ENCODE measurements at places on chromosomes 6 and 20.

GRCh38 chr6:83378621-83379388, 52.0 kb downstream of the ME1 start:
- no peak for DNase-seq

DNA sequence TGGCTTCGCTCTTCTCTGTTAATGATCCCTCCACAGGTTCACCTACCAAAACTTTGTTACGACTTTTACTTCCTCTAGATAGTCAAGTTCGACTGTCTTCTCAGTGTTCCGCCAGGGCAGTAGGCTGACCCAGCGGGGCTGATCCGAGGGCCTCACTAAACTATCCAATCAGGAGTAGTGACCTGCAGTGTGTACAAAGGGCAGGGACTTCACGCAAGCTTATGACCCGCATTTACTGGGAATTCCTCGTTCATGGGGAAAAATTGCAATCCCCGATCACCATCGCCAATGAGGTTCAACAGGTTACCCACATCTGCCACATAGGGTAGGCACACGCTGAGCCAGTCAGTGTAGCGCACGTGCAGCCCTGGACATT, 771.4 kb upstream of the DEFB115 start:
- DNase-seq: no peak

GRCh38 chr6:130811932-130812331, 15.3 kb upstream of the SMLR1 start:
- DNase-seq: no peak

DNA sequence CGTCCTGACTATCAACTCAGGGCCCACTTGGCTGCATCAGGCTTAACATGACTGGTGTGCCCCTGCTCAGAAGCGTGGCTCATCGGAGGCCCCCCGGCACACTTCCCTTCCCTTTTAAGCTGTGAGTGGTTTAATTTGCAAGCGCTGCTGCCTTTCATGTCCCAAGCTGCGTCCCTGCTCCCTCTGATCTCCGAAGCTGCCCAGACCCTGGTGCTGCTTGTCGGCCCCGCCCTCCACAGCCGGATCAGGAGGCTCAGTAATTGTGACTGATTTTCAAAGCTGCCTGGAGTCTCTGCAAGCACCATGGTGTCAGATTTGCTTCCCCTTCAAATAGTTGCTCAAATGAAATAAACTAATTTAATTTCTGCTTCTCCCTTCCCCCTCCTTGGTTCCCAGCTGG, 71.1 kb downstream of the CDH22 start:
- DNase-seq: no peak

DNA sequence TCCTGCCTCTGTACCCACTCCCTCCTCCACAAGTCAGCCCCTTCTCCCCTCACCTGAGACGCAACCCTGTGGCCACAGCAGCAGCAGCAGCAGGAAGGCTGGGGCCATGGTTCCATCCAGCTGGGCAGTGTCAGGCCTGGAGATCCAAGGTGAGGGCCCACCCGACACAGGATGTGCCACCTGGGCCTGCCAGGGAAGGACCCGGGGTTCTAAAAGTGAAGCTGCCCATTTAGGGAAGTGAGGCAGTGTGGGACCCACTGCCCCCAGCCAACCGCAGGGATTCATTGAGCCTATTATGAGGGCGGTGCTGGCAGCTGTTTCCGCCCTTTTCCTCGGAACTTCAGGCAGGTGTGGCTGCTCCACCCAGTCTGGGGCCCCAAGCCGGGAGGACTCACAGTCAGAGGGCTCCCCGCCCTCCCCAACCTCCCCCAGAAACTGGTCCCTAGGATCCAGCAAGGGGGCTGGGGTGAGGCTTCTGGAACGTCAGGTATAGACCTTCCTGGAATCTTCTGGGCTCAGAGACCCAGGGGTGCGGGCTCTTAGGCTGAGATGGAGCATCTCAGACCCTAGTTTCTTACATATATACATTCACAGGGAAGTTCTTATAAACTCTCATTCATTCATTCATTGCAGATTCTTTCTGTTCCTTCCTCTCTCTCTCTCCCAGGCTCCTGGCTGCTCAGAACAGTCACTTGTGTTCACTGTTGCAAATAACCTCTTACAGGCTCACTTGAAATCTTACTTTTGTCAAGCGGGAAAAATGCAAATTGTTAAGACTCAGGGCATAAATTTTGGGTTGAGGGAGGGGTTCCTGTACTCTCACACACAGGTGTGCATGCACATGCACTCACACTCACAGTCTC, at the start of gene TREML2:
TREML2 (minus strand) TSS at position 249 of the 863 bp plus-strand sequence; CDS start at position 108, 141 bp downstream.
- peak; percentile 12 for DNase-seq

GRCh38 chr6:4637691-4638433, 138.3 kb upstream of the CDYL start:
- DNase-seq: no peak

DNA sequence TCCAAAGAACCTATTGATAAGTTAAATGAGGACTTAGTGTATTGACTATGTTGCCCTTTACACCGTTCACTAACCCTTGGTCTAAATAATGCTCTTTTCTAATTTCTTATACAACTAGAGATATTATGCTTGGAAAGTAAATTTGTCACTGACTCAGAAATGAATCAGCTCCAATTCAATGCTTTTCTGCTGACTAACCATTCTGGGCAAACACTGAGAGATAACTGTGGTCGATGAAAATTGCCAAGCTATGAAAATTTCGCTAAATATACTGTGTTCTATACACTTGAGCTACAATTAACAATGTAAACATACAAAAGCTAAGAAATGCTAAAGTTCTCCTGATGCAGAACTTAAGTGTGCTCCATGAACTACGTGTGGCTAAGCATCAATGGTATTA, 23.1 kb upstream of the FBXO9 start:
- DNase-seq: no peak

GRCh38 chr6:135113860-135114259, 59.2 kb upstream of the HBS1L start:
- no peak for DNase-seq

DNA sequence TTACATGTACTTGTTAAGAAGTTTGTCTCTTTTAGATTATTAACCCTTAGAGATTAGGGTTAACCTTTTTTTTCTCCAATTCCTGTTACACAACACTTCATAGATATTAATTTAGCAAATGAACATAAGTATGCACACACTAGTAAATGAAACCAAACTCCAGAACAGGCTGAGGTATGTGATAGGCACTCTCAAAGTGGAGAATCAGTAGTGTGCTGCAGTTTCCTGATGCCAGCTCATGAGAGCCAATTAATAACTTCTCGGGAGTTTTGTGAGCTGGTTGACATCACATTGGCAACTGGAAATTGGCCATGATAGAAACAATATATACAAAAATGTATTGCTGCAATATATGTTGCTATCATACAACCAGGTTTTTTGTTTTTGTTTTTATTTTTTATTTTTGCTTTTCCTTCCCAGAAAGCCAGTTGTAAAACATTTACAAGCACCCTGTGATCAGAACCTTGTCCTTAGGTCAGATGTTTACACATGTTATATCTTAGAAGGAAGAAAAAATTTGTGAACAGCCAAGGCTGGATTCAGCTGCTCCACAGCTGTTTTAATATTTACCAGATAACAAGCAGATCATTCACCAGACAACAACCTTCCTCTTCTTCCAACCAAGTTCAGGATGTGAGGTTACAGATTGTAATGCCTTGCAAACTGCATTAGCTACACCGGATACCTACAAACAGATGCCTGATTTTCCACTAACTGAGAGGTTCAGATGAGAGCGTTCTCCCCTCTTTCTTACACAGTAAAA, 42.4 kb upstream of the ECHDC1 start:
- no peak for DNase-seq

DNA sequence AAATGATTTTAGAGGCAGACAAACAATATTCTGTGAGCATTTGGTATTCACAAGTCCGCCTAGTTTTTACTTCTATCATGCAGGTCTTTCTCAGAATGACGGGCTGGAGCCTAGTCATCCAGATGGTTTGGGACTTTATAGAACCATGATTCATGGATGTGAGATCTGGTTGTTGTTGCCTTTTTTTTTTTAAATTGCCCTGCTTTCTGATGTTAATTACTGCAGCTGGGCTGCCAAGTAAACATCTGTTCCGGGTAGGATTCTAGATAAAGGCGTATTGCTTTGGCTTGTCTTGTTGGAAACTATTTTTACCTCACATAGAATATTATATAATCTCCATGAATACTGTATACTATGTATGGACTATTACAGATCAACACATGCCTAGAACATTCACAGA, 58.1 kb downstream of the RNF217 start:
- DNase-seq: no peak

DNA sequence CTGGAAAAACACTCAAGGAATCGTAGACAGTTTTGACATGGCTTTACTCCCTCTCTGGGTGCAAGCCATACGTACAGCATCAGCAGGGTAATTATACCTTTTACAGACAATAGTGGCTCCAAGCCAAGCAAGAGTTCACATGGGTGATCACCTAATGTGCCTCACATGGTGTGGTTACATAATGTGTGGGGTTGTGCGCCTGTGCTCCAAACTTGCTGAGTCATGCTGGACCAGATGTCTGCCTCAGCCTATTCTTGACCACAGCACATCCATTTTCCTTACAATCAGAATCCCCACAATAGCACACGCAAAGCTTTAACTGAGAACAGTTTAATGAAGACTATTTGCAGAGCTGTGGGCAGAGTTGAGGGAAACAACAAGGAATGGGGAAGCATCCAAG, 74.5 kb downstream of the ALDH8A1 start:
- DNase-seq: no peak

- no peak for DNase-seq
Observed at GRCh38 chr6:10759312-10759839, 11.8 kb downstream of the TMEM14B start.

DNA sequence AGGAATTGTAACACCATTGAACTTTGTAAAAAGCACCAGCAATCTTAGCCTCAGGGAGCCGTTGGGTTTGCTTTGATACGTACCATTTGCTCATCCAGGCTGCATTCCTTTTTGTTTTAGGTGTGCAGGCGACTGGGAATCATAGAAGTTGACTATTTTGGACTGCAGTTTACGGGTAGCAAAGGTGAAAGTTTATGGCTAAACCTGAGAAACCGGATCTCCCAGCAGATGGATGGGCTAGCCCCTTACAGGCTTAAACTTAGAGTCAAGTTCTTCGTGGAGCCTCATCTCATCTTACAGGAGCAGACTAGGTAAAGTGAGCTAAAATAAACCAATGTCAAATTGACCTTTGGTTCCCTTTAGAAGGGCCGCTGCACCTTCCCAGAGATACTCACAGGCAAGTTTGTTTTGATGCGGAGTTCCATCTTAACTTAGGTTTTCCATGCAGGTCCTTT, 1.6 kb downstream of the MYLIP start:
- no peak for DNase-seq

GRCh38 chr6:90135667-90136066, 161.0 kb downstream of the BACH2 start:
- no peak for DNase-seq

GRCh38 chr6:225121-225721, 67.1 kb upstream of the DUSP22 start:
- DNase-seq: peak; percentile 51

DNA sequence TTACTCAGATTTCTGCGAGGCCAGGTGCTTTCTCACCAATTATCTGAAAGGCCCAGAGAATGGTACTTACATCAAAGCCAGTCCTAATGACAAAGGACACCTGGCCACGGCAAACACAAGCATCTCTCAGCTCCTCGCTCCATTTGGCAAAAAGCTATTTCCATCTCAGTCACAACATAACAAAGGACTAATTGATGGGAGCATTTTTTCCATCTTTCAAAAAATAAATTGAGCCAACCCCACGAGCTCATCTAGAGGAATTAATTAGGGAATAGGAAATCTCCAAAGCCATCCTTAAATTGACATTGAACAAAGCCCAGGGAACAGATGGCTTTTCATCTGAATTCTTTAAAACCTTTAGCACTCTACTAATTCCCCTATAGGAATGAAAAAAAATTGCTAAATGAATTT, 236.7 kb downstream of the HAO1 start:
- DNase-seq: no peak

GRCh38 chr20:62381202-62381797, 5.6 kb upstream of the RPS21 start:
- DNase-seq: no peak

DNA sequence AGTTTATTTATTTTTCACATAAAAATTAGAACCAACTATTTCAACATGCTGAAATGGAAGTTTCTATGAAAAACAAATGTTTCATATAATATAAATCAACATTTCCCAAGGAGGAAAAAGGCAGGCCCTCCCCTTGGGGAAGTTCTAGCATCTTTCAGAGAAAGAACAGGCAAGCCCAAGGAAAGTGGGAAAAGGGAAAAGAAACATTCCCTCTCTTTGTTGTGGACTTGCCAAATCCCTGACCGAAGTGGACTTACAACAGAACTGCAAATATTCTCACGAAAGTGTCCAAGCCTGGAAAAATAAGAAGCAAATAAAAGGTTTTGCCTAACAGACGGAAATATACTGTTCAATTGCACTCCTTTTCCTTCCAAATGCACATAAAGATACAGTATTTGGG, 214.4 kb downstream of the ATXN1 start:
- DNase-seq: no peak

- DNase-seq: no peak
Observed at GRCh38 chr6:162625846-162626540, 101.6 kb downstream of the PRKN start.

GRCh38 chr6:116369540-116369939, 1.2 kb upstream of the DSE start:
- DNase-seq: no peak

DNA sequence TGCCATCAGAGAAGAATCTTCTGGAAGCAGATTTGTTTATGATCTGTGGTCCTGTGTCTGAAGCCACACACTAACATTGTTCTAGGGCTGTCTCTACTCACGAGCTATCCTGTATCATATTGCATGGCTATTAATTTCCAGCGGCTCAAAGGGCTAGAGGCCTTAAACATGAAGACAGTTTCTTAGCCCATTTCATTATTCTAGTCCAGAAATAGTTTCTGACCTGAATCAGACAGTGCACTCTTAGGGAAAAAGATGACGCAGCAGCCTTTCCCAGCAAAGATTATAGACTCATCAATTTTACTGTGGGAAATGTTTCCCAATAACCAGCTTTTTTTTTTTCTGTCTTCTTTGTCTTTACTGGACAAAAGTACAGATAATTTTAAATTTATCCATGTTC, 105.3 kb upstream of the SUPT3H start:
- DNase-seq: no peak

GRCh38 chr6:36906539-36907325, 21.0 kb downstream of the C6orf89 start:
- no peak for DNase-seq
